Left kidney (tissue), 8 donors: ENCODE measurements at places on chromosomes 6 and 20. TPM values are rescaled to one million over a fixed set of nuclear protein-coding genes. Genes with fewer than 3 reads are reported as not detected.

The PI3 gene
- polyA plus RNA-seq, result not detected

The HLA-DQB1 gene
- polyA plus RNA-seq, result 8.4 TPM

The MEP1A gene
- not detected for polyA plus RNA-seq

The SFT2D1 gene
- polyA plus RNA-seq, result 75.3 TPM

The BACH2 gene
- polyA plus RNA-seq, result 11.4 TPM
